ENCODE measurements at places on chromosomes 4 and X. TPM values are rescaled to one million over a fixed set of nuclear protein-coding genes. Genes with fewer than 3 reads are reported as not detected.

The VEGFD gene
- total RNA-seq, result 0.64 TPM

GRCh38 chr4:3254302-3255131, 5.6 kb downstream of the MSANTD1 start:
- no peaks in the 10 kb centered on the region for H3K27me3 ChIP-seq
- H3K36me3 ChIP-seq, result no peaks in the 10 kb centered on the region

DNA sequence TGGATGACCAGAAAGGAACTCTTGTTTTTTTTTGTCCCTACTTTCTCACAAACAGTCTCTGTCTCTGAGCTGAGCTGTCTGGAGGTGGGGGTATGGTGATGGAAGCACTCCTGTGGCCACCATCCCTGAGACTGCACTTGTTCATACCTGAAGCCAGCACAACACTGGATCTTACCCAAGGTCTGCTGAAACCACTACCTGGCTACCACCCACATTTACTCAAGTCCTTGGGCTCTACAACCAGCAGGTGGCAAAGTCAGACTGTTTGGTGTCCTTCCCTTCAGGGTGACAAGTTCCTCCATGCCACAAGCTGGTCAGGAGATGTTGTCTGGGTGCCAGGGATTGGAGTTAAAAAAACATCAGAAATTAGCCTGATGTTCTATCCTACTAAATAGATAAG, 89.7 kb downstream of the NEXMIF start:
- no peak overlapping the region for H3K4me3 ChIP-seq
- no peaks in the 10 kb centered on the region for H3K27me3 ChIP-seq
- H3K27ac ChIP-seq, result no peak overlapping the region
- no peak for DNase-seq
- no peaks in the 10 kb centered on the region for H3K4me1 ChIP-seq
- H3K36me3 ChIP-seq, result no peaks in the 10 kb centered on the region

- no peak for DNase-seq
- no peaks in the 10 kb centered on the region for H3K4me1 ChIP-seq
- H3K36me3 ChIP-seq, result no peaks in the 10 kb centered on the region
These were observed 34.2 kb upstream of the LRAT start for GRCh38 chr4:154709550-154709949.

All from endothelial cell of umbilical vein (primary cell).